NCI-H460 (cell line): ENCODE measurements at places on chromosomes 2 and 18. TPM values are rescaled to one million over a fixed set of nuclear protein-coding genes. Genes with fewer than 3 reads are reported as not detected.

TRABD2A gene
- 2.2 and 2.6 TPM in 2 replicates for total RNA-seq

IL36B gene
- total RNA-seq: not detected in 2 replicates

MOGAT1 gene
- not detected in 2 replicates for total RNA-seq

MRPL53 gene
- total RNA-seq: 55.3 and 57.8 TPM in 2 replicates

HPCAL1 gene
- 189 and 215 TPM in 2 replicates for total RNA-seq

EPB41L3 gene
- total RNA-seq: 499 and 554 TPM in 2 replicates

SCN3A gene
- total RNA-seq: 0.35 and 1.4 TPM in 2 replicates

SERPINB5 gene
- 61.1 and 64.9 TPM in 2 replicates for total RNA-seq

PAX3 gene
- total RNA-seq: 4.2 and 5.7 TPM in 2 replicates

FLACC1 gene
- total RNA-seq: 0.45 and 2.1 TPM in 2 replicates

ACKR3 gene
- 0.07 and 0.35 TPM in 2 replicates for total RNA-seq

GPR75 gene
- total RNA-seq: 2.2 and 2.9 TPM in 2 replicates

ADCY3 gene
- 28.1 and 35.9 TPM in 2 replicates for total RNA-seq

TPGS2 gene
- 80.0 and 81.6 TPM in 2 replicates for total RNA-seq

HTR2B gene
- total RNA-seq: not detected in 2 replicates

LIMS4 gene
- not detected in 2 replicates for total RNA-seq

FKBP7 gene
- total RNA-seq: 13.0 and 18.9 TPM in 2 replicates

ATOH8 gene
- total RNA-seq: 0.89 and 1.4 TPM in 2 replicates

LBX2 gene
- 0.95 and 1.9 TPM in 2 replicates for total RNA-seq
